Stimulated activated CD4-positive, alpha-beta T cell treated with anti-CD3 and anti-CD28 coated beads, Interleukin-1b, Interleukin-23, amount 100 ng/mL, for 1 hour (primary cell): ENCODE measurements at places on chromosomes 12 and 14.

DNA sequence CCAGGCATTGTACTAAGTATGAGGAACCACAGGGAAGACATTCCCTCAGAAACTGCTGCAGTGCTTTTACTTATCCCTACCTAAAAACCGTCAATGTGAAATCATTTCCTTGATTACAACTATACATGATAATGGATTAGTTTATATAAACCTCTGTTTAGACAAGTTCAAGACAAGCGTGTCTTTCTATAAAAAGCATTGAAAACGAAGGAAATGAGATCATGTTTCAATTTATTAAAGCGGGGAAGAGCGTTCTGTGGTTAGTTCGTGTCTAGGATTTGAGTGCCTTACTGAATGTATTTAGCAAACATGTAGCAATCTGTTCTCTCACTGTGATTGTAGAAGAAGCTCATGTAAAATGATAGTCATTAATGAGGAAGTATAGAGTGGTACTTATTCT lies 37.5 kb downstream of the GALC start:
- DNase-seq, result no peak

GRCh38 chr14:34113005-34113511 lies 162.2 kb upstream of the EGLN3 start:
- no peak for DNase-seq

DNA sequence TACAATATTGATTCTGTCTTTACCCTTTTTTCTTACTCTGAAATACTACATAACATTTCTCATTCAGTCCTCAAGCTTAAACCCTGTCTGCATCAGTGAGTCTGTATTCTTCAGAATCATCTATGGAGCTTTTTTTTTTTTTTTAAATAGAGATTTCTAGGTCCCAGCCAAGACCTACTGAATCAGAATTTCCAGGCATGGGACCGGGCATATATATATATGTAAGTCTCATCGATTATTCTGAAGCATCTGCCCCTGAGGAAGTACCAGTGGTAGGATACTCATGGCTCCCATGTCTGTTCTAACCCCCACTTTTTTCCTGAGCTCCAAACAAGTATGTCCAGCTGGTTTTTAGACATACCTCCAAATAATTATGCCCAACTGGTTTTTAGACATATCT lies 6.1 kb downstream of the DDX47 start:
- no peak for DNase-seq

GRCh38 chr12:113980537-113981337 lies 14.6 kb upstream of the RBM19 start:
- DNase-seq, result no peak

DNA sequence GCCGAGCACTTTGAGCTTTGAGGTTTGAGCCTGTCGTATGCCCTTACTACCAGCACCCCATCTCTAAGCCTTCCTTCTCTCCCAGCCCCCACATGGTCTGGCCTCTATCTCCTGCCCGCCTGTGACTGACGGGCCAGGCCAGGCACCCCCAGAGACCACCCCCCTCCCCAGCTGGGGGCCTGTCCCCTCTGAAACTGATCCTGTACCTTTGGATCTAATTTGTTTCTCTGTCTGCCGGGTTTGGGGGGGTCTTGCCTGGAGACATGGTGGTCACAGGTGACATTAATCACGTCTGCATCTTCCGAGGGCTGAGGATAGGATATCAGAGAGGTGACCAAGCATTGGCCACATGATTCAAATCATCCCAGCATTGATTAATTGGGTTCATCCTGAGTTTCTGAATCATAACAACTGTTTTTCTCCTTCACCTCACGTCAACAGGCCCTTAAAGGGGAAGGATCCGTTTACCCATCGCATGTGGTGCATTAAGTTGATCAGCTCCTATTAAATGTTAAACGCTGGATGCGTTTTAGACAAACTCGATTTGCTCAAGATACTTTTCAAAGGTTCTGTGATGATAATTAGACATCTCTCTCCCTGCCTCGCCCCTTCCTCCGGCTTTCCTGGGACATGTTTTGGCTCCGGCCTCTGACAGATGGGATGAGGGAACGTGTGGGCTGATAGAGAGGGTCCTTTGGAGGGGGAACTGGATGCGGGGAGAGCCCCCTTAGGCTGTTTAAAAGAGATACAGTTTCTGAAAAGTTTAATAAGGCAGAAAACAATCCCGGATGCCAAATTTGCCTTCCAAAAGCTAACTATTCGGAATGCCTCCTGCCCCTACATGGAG lies 63.3 kb upstream of the TBX3 start:
- DNase-seq, result no peak

DNA sequence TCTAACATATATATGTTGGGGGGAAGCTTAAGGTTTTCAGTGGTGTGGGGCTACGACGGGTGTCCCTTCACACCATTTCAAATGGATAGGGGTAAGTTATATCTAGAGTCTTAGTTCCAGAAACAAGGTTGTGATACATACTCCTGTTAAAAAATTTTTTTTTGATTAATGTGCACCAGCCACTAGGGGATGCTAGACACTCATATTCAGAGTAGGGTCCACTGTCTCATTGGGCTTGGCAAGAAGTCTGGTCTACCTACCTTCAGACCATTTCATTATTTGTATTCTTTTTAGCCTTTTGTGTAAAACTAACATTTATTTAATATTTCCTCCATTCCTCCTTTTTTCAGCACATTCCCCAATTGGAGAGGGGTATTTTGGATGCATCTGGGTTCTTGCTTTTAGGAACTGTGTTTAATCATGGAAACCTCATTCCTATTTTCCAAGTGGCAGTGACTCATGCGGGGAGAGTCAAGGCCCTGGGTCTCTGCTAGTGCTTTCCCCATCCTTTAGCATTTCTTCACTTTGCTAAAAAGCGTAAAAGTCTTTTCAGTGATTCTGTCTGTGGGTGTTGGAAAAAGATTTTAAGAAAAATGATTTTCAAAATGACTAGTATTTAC lies 33.4 kb downstream of the ANO4 start:
- no peak for DNase-seq

- DNase-seq, result no peak
These were observed 1.9 kb downstream of the LRP1-AS start for GRCh38 chr12:57145460-57146059.

DNA sequence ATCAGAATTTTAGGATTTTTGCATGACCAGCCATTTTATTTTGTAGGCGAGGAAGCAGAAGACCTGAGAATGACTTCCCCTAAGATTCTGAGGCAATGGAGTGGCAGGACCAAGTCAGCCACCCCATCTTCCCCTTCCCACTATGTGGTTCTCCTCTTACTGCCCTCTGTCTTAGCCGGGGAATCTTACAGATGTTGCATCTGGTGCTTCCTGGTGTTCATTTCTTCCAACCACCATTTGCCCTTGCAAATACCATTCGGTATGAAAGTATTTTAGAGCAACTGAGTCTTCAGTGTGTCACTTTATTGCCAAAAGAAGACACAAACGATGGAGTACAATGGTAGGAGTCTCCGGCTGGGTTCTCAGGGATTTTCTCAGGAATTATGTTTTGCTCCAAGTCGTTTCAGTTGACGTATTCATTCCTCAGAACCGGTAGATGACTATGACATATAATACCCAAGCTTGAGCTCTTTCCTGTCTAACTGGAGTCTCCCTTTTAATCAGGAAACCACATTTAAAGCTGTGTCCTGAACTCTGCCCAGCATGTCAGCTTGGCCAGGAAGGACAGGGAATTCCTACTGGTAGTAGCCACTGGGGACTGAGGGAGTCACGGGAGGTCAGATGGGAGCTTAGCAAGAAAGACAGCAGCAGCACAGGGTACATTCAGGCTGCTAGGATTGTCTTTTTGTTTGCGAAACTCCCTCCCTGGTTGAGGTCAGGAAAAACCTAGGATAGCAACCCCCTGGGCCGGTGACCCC lies 87.0 kb downstream of the SAMD4A start:
- no peak for DNase-seq

- no peak for DNase-seq
These were observed 7.9 kb upstream of the CEP170B start for GRCh38 chr14:104856869-104857860.

- no peak for DNase-seq
These were observed 28.1 kb downstream of the CBX5 start for GRCh38 chr12:54251667-54252284.

- DNase-seq, result no peak
These were observed 51.4 kb downstream of the VCPKMT start for GRCh38 chr14:50064993-50065392.

DNA sequence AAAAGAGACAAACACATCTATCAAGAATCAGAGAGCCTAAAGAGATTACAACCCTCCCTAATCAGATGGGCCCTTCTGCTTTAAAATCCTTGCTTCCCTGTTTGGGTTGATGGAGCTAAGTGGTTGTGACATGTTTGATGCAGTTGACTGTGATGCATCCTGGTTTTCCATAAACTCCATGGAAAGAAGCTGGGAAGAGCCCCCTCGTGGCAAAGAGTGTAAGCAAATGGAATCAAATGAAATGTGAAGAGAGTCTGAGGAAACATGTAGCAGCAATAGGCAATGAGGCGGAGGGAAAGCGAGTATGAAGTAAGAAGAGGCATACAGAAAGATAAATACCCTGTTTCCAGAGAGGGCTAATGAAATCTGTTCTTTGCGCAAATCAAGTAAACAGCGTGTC lies 70.4 kb upstream of the SLCO1C1 start:
- no peak for DNase-seq

GRCh38 chr14:92217936-92218335 lies 96.2 kb downstream of the CPSF2 start:
- no peak for DNase-seq

- DNase-seq, result no peak
These were observed 3.1 kb downstream of the MAP3K12 start for GRCh38 chr12:53495903-53496751.

DNA sequence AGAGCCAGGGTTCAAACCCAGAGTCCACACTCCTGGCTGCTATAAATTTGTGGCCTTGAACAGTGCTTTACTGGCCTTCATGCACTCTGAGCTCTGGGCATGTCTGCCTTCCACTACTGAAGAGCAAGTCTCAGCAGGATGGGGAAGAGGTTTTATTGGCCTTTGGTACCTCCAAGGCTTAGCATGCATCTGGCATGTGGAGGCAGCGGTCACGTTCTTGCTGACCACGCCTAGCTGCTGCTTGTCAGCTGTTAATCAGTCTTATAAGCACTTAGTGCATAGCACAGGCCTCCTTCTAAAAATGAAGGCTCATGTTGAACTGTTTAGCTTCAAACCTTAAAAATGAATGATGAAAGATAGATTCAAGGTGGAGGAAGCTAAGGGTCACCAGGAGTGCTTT lies 177.5 kb downstream of the PELI2 start:
- DNase-seq, result no peak

DNA sequence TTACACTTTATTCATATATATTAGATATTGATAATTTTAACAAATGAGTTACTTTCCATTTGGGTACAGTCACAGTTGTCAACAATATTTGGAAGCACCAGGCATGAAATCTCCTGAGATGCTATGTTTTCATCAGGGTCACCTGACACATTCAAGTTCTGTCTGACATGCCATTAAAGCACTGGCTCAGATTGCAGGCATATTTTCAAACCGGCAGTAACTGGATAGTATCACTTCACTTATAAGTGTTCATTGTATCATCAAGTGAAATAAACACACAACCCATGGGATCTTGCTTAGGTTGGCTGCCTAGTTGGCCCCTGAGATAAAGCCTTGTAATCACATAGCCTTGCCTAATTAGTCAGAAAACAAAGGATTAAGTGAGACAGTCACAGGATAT lies 4.8 kb downstream of the IFNG start:
- DNase-seq, result no peak

- no peak for DNase-seq
These were observed 22.7 kb upstream of the EID3 start for GRCh38 chr12:104280717-104281458.

GRCh38 chr14:75609606-75610475 lies 31.4 kb downstream of the FLVCR2 start:
- DNase-seq, result no peak

DNA sequence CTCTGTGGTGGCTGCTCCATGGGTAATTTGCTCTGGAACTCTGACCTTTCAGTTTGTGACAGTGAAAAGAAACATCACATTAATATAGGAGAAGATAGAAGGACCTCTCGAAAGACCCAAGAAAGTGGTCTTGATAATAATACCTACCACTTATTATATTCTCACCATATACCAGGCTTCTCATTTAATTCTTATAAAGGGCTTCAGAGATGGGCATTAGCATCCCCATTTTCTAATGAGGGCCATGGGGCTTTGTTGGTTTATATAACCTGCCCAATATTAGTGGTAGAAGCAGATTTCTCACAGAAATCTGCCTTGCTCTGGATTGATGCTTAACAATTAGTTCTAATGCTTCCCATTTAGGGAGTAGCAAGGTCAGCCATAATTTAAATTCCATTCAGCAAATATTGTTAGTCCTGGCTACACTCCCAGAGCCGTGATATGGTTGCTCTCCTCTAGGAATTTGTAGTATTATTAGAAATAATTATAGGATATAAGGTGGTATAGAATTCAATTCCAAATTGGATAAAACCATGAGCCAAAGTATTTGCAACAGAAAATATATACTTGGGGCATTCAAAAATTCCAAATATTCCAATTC lies 7.4 kb upstream of the AMIGO2 start:
- no peak for DNase-seq

GRCh38 chr12:70449753-70450341 lies 83.8 kb downstream of the KCNMB4 start:
- DNase-seq, result no peak

DNA sequence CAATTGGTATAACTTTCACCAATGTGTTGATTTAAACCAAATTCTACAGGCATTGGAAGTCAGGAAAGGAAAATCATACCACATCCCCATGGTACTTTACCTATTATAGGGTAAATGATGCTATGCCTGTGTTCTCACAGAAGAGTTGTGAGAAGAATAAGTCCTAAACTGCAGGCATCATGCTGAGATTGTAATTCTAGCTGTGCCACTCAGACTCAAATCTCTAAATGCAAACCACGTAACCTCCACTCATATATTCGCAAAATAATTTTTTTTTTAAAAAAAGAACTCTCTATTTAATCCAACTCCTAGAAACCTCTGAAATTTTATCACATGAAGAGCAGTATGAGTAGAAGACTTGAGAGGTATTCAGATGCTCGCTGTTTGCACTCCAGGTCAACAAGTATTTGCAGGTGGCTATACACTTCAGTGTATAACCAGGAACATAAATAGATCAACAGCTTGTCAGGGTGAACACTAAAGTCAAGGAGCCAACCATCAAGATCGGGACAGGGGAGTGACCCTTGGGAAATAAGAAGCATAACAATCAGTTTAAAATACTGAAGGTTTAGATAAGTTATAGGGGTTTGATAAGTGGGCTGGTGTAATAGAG lies 110.1 kb downstream of the SLC25A21 start:
- DNase-seq, result no peak

DNA sequence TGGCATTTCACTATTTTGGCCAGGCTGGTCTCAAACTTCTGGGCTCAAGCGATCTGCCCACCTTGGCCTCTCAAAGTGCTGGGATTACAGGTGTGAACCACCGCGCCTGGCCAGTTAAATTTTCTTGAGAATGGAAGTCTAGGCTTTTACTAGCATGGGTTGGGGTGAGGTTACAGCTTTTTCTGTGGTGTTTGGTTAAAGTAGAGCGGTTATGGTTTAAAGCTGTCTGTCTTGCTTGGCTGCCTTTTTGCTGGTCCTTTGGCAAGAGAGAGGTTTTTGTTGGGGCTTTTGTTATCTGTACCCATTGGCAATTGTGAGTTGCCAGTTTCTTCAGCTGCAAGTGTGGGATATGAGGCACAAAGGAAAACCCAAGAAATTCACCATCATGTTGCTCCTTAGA lies 84.1 kb downstream of the BRMS1L start:
- DNase-seq, result no peak
